Naive thymus-derived CD8-positive, alpha-beta T cell (primary cell): ENCODE measurements at places on chromosomes 12 and 14. TPM values are rescaled to one million over a fixed set of nuclear protein-coding genes. Genes with fewer than 3 reads are reported as not detected.
A peak's percentile ranks its signal among the peaks of the same experiment; 100 is the strongest.

GRCh38 chr12:98771811-98772752 is 127.0 kb downstream of the APAF1 start:
- H3K4me3 ChIP-seq: no peak overlapping the region
- DNase-seq: no peak
- no peaks in the 10 kb centered on the region for H3K4me1 ChIP-seq

DNA sequence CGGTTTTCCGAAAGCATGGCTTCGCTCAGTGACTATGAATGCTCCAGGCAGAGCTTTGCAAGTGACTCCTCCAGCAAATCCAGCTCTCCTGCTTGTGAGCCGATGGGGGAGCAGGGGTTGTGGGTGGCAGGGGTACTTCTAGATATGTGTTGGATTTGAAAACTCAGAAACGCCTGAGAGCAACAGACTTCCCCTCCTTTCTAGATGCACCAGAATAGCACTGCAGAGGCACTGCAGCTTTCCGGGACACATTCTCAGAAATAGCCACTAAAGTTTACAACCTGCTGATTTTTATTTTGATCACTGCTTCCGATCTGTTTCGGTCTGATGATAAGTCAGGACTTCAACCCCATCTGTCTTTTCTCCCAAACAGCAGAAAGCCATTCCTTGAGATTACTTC is 8.6 kb downstream of the TCP11L2 start:
- no peak overlapping the region for H3K4me3 ChIP-seq
- no peaks in the 10 kb centered on the region for H3K27me3 ChIP-seq
- peaks cover 62% of the 10 kb centered on the region for H3K4me1 ChIP-seq
- DNase-seq: no peak

- no peak for DNase-seq
- H3K4me3 ChIP-seq: no peak overlapping the region
- H3K27me3 ChIP-seq: peaks cover 5% of the 10 kb centered on the region
- H3K36me3 ChIP-seq: no peaks in the 10 kb centered on the region
- no peak overlapping the region for H3K27ac ChIP-seq
Measured at GRCh38 chr14:30297876-30298795, 260.8 kb upstream of the G2E3 start.

- no peak overlapping the region for H3K27ac ChIP-seq
- no peak overlapping the region for H3K4me3 ChIP-seq
- H3K36me3 ChIP-seq: no peaks in the 10 kb centered on the region
- no peaks in the 10 kb centered on the region for H3K27me3 ChIP-seq
- H3K4me1 ChIP-seq: no peaks in the 10 kb centered on the region
Measured at GRCh38 chr12:62700091-62700880, 233.7 kb downstream of the MON2 start.

DNA sequence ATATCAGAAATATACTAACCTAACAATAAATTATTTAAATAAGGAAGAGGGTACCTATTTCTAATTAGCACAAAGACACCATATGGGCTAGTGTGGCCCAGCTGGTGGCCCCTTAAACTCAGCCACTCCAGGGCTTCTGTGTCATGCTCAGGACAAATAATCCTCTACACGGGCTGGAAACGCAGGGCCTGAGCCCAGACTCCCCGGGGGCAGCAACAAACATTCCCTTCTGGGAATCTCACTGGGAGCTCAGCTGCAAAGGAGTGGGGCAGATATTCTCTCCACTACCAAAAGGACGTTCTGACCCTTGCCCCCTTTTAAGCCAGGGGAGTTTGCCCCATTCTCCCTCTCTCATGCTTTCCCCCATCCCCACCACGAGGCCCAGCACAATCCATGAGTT is 43.7 kb upstream of the ELK3 start:
- no peaks in the 10 kb centered on the region for H3K27me3 ChIP-seq
- H3K27ac ChIP-seq: no peak overlapping the region
- H3K4me1 ChIP-seq: peaks cover 2% of the 10 kb centered on the region
- DNase-seq: no peak
- no peaks in the 10 kb centered on the region for H3K36me3 ChIP-seq

- peaks cover 17% of the 10 kb centered on the region for H3K4me1 ChIP-seq
- no peak overlapping the region for H3K4me3 ChIP-seq
- no peak for DNase-seq
Measured at GRCh38 chr14:55372423-55372822, 39.2 kb downstream of the ATG14 start.

DNA sequence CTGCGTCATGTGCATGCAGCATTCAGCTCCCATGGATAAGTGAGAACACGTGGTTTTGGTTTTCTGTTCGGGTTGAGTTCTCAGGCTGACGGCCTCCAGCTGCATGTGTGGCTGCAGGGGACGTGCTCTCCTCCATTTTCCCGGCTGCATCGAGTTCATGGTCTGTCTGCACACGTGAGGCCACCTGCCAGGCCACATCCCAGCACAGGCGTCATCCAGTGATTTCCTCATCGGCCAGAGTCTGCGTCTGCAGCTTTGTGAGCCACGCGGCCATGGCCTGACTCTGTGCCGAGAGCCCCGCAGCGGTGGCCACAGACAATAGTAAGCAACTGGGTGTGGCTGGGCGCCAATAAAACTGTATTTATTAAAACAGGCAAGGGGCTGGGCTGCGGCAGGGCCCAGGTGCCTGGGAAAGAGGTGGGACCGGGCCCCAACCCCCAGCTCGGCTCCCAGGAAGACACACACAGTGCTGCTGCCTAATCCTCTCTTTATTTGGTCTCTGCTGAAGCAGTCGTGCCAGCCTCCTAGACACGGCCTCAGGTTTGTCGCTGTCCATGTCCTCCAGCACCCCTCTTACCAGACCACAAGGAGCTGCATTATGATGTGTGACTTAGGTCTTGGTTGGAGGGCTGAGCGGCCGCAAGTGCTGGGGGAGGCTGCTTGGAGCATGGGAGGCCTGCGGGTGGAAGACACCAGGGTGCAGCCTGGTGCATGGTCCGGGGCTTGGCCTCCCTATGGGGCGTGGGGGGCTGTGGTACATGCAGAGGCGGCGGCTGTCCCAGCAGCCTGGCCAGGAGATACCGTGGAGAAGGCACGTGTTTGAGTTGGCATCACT is 52.0 kb downstream of the NOC4L start:
- no peaks in the 10 kb centered on the region for H3K36me3 ChIP-seq
- no peak overlapping the region for H3K27ac ChIP-seq
- no peak overlapping the region for H3K4me3 ChIP-seq

GRCh38 chr12:454833-455232 is 4.9 kb upstream of the B4GALNT3 start:
- H3K27ac ChIP-seq: peak overlapping the region; percentile 0
- peaks cover 5% of the 10 kb centered on the region for H3K4me1 ChIP-seq
- H3K27me3 ChIP-seq: peaks cover 14% of the 10 kb centered on the region
- H3K4me3 ChIP-seq: no peak overlapping the region
- DNase-seq: no peak
- H3K36me3 ChIP-seq: no peaks in the 10 kb centered on the region

DNA sequence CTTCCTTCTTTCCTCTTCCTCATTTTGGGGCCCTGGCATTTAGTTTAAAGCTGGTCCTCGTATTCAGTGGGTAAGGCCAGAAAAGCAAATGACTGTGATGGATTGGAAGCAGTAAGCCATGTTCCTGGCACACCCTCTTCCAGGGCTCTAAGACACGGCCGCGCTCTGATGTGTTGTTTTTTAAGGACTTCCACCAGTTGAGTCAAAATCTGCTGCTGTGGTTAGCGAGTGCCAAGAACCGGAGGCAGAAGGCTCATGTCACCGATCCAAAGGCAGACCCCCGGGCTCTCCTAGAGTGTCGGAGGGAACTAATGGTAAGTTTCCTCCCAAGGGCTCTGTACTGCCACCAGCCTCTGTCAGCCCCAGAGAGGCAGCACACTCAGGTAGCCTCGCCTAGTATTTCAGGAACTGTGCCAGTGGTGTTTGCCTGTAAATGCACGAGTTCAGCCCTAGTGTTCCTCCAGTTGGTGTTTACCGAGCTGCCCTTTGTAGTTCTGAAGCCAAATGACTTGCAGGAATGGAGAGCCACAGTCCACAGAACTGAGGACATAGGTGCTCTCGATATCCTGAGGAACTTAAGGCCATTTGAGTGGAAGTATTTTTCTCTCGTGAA is 72.7 kb downstream of the ESR2 start:
- H3K4me3 ChIP-seq: no peak overlapping the region
- no peak overlapping the region for H3K27ac ChIP-seq
- DNase-seq: no peak
- peaks cover 84% of the 10 kb centered on the region for H3K36me3 ChIP-seq
- H3K27me3 ChIP-seq: no peaks in the 10 kb centered on the region

DNA sequence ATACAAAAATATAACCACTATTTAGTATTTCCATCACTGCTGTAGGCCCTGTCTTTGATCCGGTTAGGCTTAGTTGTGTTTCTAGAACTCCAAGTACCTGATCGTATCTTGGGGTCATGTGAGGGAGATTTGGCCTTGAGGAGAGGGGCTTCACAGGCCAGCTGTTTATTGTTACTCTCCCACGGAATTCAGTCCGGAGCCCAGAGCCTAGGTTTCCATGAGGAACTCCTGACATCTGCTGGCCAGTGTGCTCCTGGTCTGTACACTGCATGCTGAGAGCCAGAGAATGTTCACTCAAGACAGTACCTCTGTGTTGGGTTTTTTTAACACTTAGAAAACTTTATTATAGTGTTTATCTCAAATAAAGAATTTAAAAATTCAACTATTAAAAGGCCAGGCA is 341.0 kb upstream of the TMEM132C start:
- no peaks in the 10 kb centered on the region for H3K36me3 ChIP-seq
- no peaks in the 10 kb centered on the region for H3K27me3 ChIP-seq
- no peaks in the 10 kb centered on the region for H3K4me1 ChIP-seq

GRCh38 chr12:12872934-12873275 is 18.5 kb upstream of the GPRC5A start:
- H3K36me3 ChIP-seq: no peaks in the 10 kb centered on the region
- H3K27ac ChIP-seq: no peak overlapping the region
- DNase-seq: no peak
- H3K4me1 ChIP-seq: no peaks in the 10 kb centered on the region
- no peaks in the 10 kb centered on the region for H3K27me3 ChIP-seq

DNA sequence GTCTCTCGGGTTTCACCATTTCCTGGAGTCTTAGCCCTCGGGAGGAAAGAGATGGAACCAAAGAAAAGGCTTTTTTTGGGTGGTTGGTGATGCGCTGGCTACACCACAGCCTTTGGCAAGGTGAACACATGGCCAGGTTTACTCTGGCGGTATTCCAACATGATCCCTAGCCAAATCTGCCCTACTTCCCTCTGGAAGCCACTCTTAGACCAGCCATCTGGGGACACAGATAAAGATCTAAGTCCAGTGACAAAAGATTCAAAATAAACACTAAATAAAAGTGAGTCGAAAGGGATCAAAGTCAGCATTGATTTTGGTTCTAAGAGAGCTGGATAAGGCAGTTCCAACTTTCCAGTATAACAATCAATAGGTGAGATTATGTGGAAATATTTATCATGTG is 694.5 kb downstream of the VRK1 start:
- DNase-seq: no peak
- peaks cover 16% of the 10 kb centered on the region for H3K36me3 ChIP-seq
- no peak overlapping the region for H3K4me3 ChIP-seq
- H3K4me1 ChIP-seq: peaks cover 13% of the 10 kb centered on the region

GRCh38 chr12:100448656-100449055 is 25.0 kb upstream of the NR1H4 start:
- H3K4me1 ChIP-seq: no peaks in the 10 kb centered on the region
- no peak overlapping the region for H3K4me3 ChIP-seq
- peaks cover 28% of the 10 kb centered on the region for H3K27me3 ChIP-seq
- no peaks in the 10 kb centered on the region for H3K36me3 ChIP-seq
- H3K27ac ChIP-seq: no peak overlapping the region
- no peak for DNase-seq

GRCh38 chr14:93729993-93730392 is 58.3 kb downstream of the PRIMA1 start:
- peaks cover 12% of the 10 kb centered on the region for H3K27me3 ChIP-seq
- no peak overlapping the region for H3K27ac ChIP-seq
- H3K4me3 ChIP-seq: no peak overlapping the region
- DNase-seq: no peak
- no peaks in the 10 kb centered on the region for H3K36me3 ChIP-seq

DNA sequence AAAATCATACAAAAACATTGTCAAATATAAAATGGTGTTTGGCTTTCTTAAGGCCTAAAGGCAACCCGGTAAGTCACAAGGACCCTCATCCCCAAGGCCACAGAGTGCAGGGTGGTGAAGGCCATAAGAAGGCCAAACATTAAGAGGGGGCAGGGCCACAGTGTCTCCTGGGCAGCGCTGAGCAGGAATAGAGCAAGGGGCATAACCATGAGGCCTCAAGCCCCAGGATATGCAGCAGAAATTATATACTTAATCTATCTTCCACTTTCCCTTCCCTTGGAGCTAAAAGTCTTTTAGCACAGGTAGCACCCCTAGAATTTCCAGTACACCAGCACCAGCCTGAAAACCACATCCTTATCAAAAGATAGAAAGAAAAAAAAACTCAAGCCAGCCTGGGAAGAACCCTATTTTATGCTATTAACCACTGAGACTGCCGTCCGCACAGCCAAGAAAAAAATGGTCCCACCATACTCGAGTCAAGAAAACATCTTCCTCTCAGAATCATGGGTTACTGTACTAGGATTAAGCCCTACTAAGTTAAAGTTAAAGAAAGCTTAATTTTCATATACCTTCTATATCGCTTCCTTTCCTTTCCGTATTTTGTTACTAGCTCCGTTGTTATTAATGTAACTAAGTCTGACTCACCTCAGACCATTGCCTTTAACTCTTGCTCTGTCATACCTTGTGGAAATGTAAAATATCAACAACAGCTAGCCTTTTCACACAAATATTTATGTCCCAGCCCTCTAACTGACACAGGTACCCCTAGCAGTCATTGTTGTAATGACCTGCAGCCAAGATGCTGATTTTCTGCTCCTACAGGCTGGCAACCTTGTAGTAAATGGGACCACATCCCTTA is 20.1 kb downstream of the KLRK1 start:
- peak overlapping the region; percentile 97 for H3K27ac ChIP-seq
- H3K36me3 ChIP-seq: peaks cover 21% of the 10 kb centered on the region
- H3K4me3 ChIP-seq: peak overlapping the region; percentile 81
- no peaks in the 10 kb centered on the region for H3K27me3 ChIP-seq
- H3K4me1 ChIP-seq: peaks cover 67% of the 10 kb centered on the region

- H3K4me3 ChIP-seq: no peak overlapping the region
- H3K4me1 ChIP-seq: peaks cover 6% of the 10 kb centered on the region
- H3K36me3 ChIP-seq: no peaks in the 10 kb centered on the region
- no peak overlapping the region for H3K27ac ChIP-seq
- peaks cover 31% of the 10 kb centered on the region for H3K27me3 ChIP-seq
- DNase-seq: no peak
Measured at GRCh38 chr14:88326352-88327103, 3.5 kb upstream of the KCNK10 start.

The SSTR1 gene
- not detected for polyA plus RNA-seq

The C14orf39 gene
- polyA plus RNA-seq: not detected

The RHNO1 gene
- polyA plus RNA-seq: 38.6 TPM

The NPFF gene
- polyA plus RNA-seq: not detected

The OVCH1 gene
- not detected for polyA plus RNA-seq

The NIN gene
- 42.7 TPM for polyA plus RNA-seq

The ALG10 gene
- polyA plus RNA-seq: 4.0 TPM

The ESYT1 gene
- polyA plus RNA-seq: 433 TPM

The ACOT2 gene
- 25.0 TPM for polyA plus RNA-seq

The ARHGDIB gene
- 3,195 TPM for polyA plus RNA-seq

The PLD4 gene
- 0.13 TPM for polyA plus RNA-seq
